ENCODE measurements at places on chromosomes 12 and 14.

GRCh38 chr12:45336331-45336730 lies 120.4 kb downstream of the ANO6 start:
- DNase-seq = no peak

GRCh38 chr14:68409387-68409786 lies 383.5 kb downstream of the ZFP36L1 start:
- DNase-seq = no peak

DNA sequence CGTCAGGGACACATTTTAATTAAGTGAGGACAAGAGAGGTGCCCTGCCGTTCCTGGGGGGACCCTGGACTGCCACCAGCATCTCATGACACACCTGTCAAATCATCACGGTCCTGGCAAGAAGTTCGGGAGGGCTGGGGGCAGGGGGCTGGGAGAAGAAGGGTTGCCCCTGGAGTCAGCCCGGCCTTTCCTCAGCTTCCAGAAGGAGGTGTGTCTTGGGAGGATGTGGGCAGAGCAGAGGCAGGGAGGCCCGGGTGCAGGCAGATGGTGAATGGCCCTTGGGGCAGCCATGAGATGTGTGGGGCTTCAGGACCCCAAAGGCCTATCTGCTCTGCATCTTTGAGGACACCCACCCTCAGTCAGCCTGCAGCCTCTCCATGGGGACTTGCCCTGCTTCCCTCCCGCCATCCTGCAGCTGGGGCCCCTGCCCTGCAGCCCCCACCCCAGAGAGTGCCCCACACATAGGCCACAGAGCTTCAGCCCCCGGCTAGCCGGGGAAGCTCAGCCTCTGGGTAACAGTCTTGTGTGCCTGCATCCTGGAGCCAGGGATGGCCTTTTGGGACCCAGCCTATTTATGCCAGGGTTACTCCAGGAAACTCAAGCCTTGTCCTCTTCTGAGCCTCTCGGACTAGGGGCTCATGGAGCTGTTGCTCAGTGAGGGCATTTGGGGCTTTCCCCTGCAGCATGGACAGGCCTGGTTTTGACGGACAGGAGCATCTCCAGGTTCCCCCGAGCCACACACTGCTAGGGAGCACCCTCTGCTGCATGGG lies 178.5 kb downstream of the KIF26A start:
- DNase-seq = no peak

DNA sequence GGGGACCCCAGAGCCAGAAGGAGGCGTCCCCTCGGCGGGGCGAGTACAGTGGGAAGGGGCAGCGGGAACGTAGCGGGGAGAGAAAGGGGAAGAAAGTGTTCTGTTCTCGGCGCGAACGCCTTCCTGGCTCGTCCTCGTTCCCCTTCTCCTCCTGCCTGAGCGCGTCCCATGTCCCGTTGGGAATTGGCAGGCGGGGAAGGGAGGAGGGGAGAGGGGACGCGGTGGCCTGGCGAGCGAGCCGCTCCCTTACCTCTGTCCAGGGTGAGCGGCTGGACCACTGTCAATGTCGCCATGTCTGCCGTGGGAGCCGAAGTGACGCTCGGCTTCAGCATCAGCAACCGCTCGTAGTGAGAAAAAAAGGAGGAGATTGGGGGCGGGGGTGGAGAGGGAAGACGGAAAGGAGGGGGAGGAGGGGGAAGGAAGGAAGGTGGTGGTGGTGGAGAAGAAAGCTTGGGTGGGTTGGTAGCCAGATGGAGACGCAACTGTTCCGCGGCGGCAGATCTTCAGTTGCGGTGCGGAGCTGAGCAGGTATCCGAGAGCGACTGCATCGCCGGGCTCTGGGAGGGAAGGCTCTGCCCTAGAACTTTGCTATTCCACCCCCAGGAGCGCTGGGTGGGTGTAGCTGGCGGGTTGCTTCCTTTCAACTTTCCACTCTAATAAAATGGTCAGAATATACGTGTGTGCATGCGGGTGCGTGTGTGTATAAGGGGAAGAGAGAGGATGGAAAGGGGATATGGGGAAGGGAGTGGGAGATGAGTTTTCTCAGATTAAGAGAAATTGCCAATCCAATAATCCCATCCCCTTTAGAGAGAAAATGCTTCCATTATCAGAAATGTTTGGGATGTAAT lies at the start of gene LIN7A:
Gene LIN7A (minus strand): TSS at position 544 of the 848 bp plus-strand sequence. CDS start 212 bp downstream, at position 332.
- no peak for DNase-seq

DNA sequence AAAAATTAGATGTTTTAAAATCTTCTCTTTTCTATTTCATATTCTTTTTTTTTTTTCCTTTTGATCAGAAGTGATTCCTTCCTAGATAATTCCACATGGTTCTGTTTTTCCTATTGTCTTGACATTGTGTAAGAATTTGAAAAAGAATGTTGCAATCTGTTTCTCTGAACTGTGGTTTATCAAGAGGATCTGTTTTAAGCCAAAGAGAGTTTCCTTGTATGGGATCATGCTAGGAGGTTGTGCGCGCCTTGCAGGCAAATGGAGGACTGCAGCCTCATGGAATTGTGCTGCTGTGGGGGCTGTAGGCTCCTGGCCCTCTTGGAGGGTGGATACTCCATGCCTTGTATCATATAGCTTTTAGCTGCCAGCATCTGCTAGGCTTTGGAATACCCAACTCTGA lies 43.3 kb upstream of the MBIP start:
- no peak for DNase-seq

- no peak for DNase-seq
These were observed 4.6 kb downstream of the OVCH1 start for GRCh38 chr12:29492891-29493290.

DNA sequence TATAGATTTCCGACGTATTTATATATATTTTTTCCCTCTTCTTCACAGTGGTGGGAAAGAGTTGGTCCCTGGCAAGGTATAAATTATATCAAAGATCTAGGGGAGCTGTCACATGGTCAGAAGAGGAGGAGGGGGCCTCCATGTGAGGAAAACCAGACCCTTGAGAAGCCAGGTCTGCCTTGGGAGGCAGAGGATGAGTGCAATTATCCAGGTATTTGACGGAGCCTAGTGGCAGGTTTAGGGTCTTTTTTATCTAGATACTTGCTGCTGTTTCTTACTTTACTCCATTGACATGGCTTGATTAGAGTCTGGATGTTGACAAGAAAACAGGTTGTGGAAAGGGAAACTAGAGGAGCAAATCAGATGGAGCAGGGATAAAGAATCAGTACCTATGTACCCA lies 5.5 kb downstream of the COPZ1 start:
- DNase-seq = no peak

DNA sequence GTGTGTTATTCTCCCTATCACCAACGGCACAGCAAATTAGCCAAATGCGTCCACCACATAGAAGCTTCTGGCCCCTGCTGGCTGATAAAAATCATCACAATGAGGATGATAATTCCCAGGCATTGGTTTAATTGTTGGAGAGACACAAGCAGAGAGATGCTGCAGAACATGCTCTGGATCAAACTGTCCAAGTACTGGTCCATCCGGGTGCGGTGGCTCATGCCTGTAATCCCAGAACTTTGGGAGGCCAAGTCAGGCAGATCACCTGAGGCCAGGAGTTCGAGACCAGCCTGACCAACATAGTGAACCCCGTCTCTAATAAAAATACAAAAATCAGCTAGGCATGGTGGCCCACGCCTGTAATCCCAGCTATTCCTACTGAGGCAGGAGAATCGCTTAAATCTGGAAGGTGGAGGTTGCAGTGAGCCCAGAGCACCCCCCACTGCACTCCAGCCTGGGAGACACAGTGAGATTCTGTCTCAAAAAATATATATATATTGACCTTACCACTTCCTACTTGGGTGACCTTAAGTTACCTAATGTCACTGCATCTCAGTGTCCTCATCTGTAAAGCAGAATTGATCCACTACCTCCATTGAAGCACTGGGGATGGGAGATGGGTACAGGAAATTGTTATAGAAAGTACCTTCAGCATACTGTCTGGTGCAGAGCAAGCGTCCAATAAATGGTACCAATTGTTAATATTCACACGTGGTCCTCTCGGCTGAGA lies 83.7 kb upstream of the EGLN3 start:
- DNase-seq = no peak

DNA sequence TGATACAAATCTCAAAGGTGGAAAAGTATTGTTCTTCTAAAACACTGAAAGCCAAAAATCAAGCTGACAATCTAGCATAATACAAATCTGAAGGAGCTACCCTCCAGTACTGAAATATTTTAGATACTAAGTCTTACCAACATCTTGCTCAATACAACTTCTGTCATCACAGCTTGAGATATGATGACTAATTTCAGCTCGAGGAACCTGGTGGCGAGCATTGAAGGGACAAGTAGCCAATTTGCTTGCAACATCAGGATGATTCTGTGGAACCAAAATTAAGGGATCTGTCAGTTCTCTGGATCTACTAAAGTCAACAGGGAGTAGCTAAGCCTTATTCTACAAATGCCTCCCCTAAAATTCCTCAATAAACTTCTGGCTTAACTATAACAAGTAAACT lies 10.4 kb downstream of the GTSF1 start:
- DNase-seq = no peak

DNA sequence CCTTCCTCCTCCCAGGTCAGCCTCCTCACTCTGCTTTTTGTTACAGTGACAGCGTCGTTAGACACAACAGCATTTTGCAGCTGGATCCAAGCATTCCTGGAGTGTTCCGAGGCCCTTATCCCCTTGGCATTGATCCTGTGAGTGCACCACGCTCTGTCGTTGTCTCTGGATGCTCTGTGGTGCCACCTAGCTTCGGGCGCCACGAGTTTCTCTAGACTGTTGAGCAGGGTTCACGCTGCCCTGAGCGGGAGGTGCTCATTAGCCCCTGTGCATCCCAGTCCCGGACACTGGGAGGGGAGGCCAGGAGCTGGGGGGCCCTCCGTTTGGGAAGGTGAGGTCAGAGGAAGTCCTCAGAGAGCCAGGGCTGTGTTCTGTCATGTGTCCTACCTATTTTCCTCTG lies 17.3 kb upstream of the DNAH10 start:
- no peak for DNase-seq

- DNase-seq = no peak
These were observed 41.8 kb downstream of the EFCAB11 start for GRCh38 chr14:89912667-89913211.

DNA sequence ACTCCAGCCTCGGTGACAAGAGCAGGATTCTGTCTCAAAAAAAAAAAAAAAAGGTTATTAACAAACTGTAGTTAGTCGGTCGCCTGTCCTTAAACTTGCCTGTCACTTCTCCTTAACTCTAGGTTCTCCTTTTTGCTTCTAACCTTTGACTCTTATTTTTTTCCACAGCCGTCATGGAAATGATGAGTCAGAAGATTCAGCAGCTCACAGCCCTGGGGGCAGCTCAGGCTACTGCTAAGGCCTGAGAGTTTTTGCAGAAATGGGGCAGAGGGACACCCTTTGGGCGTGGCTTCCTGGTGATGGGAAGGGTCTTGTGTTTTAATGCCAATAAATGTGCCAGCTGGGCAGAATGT lies 418 bp upstream of the MYG1 start:
- no peak for DNase-seq

- no peak for DNase-seq
These were observed 99.6 kb downstream of the DYRK2 start for GRCh38 chr12:67747869-67748742.

- DNase-seq = no peak
These were observed 604 bp downstream of the HCFC2 start for GRCh38 chr12:104064842-104065427.

GRCh38 chr12:2195085-2195484 lies 142.3 kb downstream of the CACNA1C start:
- no peak for DNase-seq

DNA sequence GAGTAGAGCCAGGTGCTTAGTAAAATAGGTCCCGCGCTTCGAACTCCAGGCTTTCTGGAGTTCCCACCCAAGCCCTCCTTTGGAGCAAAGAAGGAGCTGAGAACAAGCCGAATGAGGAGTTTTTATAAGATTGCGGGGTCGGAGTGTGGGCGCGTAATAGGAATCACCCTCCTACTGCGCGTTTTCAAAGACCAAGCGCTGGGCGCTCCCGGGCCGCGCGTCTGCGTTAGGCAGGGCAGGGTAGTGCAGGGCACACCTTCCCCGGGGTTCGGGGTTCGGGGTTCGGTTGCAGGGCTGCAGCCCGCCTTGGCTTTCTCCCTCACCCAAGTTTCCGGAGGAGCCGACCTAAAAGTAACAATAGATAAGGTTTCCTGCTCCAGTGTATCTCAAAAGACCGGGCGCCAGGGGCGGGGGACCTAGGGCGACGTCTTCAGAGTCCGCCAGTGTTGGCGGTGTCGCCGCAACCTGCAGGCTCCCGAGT lies 3.6 kb downstream of the SSTR1 start:
- no peak for DNase-seq

- no peak for DNase-seq
These were observed 41.9 kb downstream of the SLC6A12 start for GRCh38 chr12:171743-172676.

DNA sequence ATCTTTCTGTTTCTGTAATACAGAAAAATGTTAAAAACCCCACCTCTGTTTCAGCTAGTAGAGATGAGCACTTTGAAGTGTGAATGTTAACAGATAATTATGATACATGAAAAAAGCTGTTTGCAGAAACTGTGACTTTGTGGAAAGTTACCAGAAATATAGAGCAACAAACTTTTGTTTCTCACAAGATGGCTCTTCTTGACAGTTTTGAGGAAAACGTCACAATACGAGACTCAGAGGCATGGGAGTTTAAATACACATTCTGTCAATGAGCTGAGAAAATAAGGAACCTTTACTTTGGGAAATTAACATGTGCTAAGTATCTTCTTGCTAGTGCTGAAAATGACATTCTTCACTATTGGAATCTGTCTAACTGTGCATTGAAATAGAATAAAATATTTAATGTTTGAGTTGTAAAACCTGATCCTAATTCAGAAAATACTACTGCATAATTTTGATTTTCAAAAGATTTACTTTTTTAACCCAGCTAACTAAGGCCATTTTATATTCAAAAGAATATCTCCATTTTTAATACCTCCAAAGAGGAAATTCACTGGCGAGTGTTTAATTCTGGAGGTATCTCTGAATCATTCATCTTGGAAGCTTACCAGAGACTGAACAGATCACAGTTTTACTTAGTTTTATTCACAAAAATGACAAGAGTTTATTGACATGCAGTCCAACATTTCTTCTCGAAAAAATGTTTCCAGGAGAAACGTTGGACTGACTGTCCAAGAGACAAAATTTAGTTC lies 308.9 kb upstream of the LRFN5 start:
- no peak for DNase-seq

- DNase-seq = no peak
These were observed 337.0 kb upstream of the CLEC14A start for GRCh38 chr14:38592764-38593442.

- DNase-seq = no peak
These were observed 35.8 kb downstream of the CCNK start for GRCh38 chr14:99516871-99517642.

DNA sequence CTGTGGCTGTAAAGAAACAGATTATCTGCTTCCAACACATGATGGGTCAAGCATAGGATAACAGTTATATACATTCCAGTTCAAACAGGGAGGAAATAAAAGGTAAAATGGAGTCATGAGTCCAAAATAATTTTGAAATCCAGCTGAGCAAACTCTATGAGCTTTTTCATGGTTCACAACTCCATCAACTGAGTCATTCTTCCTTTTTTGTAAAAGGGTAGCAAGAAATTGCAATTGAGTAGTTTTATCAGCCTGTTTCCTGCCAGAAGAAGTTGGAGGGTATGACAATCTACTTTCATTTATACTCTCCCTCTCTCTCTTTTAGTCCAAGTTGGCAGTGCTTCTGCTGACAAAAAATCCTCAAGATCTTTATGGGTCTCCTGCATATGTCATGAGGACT lies 95.6 kb downstream of the CPNE8 start:
- no peak for DNase-seq

GRCh38 chr12:39352471-39353017 lies 90.4 kb downstream of the KIF21A start:
- no peak for DNase-seq

Data from stimulated activated CD8-positive, alpha-beta memory T cell treated with anti-CD3 and anti-CD28 coated beads, Interleukin-4, amount 100 ng/mL, for 1 hour (primary cell).